ENCODE measurements at places on chromosomes 13 and 19. TPM values are rescaled to one million over a fixed set of nuclear protein-coding genes. Genes with fewer than 3 reads are reported as not detected.

The LGI4 gene
- 0.10 TPM for total RNA-seq

DNA sequence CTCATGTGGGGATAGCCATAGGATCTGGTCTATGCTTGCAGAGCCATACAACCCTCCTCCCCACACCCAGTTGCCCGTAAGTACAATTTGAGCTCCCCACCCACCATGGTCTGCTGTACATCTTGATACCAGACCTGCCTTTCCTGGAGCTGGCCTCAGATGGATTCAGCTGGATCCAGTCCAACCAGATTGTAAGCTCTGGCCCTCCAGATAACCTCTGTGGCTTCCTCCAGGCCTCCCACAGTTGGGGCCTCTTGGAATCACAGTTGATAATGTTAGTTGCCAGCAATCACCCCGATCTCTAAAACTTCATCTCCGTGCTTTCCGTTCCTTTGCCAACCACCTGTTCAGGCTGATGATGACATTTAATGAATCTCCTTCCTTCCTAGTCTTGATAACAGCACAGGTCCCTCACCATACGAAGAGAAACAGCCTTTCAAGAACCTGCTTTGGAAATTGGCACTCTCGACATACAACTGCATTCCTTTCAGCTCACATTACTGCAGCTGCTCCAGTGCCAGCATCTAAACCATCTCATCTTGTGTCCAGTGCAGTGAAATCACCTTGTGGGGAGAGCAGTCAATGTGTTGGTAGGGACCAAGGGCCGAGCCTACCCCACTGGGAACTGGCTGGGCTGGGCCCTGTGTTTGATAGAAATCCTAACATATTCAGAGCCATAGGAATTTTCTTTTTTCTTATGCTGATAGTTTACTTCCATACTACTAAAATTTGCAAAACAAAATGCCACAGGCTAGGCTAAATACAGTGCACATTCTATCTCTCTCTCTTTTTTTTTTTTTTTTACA lies 15.1 kb upstream of the FOXO1 start:
- no peak for DNase-seq

GRCh38 chr13:27657724-27658123 lies 36.0 kb downstream of the POLR1D start:
- no peak for DNase-seq

DNA sequence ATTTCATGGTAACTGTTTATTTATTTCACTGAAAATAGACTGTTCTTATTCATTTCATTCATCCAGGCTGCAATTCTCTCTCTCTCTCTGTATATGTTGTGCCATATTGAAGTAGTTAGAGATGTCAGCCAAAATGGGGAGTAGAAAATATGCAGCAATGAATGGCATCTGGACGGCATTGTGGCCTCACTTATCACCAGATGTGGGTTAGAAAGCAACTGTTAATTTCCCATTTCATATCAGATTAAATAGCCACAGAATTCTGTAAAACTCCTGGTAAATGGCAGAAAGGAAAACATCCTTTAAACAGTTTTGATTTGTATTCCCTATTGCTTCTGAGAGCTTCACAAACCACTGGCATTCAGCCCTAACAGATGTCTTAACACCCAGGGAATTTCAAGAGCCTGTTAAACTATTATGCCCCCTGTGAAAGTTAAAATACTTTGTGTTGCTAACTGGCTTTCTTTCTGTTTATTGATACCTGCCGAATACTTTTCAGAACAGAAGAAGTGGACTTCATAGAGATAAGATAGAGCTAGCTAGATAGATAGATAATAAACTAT lies 1763.3 kb upstream of the MIR17HG start:
- DNase-seq, result no peak

GRCh38 chr13:41032691-41033376 lies 13.7 kb upstream of the ELF1 start:
- no peak for DNase-seq

- no peak for DNase-seq
Observed at GRCh38 chr19:55199620-55200204, 9.6 kb downstream of the PTPRH start.

GRCh38 chr13:77928909-77929308 lies 10.3 kb upstream of the EDNRB start:
- DNase-seq, result no peak

The OLFM2 gene
- total RNA-seq, result 12.0 TPM

DNA sequence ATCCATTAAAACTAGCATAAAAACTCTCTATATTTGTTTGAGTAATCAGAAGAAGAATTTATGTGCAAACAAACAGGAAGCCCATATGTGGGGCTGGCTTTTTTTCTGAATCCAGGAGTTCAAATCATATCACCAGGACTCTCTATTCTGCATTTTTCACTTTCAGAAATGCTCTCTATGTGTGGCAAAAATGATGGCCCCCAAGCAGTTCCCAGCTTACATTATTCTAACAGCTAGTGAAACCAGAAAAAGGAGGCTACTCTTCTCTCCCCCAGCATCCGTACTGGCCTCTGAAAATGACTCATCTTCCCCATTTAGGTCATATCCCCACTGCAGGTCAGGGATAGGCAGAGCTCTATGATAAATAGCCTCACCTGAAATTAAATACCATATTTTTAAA lies 20.4 kb downstream of the RBM26 start:
- DNase-seq, result no peak

- DNase-seq, result no peak
Observed at GRCh38 chr13:33076001-33076992, 60.1 kb downstream of the KL start.

DNA sequence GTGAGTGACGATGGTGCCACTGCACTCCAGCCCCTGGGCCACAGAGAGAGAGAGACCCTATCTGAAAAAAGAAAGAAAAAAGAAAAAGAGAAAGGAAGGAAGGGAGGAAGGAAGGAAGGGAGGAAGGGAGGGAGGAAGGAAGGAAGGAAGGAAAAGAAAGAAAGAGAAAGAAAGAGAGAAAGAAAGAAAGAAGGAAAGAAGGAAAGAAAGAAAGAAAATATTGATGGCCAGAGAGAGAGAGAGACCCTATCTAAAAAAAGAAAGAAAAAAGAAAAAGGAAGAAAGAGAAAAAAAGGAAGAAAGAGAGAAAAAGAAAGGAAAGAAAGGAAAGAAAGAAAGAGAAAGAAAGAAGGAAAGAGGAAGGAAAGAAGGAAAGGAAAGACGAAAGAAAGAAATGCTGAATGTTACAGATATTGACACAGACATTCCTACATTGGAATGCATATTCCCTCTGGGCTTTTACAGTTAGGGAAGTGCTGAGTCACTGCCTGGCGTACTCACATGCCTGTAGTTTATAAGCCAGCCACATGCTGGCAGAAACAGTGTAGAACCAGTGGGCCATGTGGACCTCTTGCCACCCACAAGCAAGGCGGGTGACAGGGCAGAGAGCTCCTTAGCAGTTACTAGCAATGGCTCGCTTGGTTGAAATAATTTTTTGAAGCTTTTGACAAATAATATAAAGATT lies 34.6 kb upstream of the SLC46A3 start:
- DNase-seq, result no peak

GRCh38 chr19:14553042-14553938 lies 18.6 kb downstream of the NDUFB7 start:
- DNase-seq, result no peak

The TEX29 gene
- total RNA-seq, result 0.54 TPM

The PPP2R1A gene
- 302 TPM for total RNA-seq

DNA sequence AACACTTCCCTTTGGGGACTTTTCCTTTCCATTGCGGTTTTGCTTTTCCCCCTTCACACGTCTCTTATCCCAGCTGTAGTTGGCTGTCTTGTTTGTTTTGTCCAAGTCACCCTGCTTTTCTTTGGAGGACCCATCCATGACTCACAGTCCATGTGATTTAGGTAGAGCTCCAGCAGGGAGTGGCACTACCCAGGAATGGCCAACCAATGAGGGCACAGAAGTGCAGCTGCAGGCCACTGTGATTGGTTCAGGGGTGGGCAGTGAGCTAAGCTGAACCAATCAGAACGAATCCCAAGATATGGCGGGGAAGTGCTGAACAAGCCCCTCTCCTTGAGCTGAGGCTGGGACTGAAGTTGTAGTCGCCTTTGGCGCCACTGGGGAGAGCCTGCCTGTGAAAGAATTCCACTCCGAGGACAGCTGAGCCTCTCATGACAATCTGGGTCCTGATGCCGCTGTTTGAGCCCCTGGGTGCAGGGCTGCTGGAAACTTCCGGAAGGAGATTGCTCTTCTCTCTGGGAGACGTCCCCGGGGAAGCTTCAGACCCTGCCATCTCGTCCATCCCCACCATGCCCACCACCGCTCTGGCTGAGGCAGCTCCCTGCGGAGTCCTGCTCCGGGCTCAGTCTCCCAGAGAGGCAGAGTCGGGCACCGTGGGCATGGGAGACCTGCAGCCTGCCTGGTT lies 62.9 kb upstream of the URI1 start:
- no peak for DNase-seq

GRCh38 chr19:29618434-29618833 lies 12.4 kb downstream of the POP4 start:
- DNase-seq, result no peak

DNA sequence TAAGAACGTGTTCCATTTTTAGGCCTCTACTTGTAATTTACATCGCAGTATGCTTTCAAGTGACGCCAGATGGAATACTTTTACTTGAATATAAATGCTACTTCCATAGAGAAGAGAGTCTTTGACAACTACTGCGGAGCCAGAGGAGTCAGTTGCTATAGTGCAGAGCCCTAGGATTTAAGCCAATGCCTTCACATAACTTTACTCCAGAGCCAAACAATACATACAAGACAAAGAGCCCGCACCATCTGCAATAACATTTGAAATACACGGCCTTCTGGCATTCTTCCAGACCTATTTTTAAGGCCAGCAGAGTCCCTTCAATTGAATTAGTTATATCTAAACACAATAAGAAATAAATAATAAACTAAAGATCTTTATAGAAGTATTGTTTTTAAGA lies 59.4 kb downstream of the XPO4 start:
- no peak for DNase-seq

DNA sequence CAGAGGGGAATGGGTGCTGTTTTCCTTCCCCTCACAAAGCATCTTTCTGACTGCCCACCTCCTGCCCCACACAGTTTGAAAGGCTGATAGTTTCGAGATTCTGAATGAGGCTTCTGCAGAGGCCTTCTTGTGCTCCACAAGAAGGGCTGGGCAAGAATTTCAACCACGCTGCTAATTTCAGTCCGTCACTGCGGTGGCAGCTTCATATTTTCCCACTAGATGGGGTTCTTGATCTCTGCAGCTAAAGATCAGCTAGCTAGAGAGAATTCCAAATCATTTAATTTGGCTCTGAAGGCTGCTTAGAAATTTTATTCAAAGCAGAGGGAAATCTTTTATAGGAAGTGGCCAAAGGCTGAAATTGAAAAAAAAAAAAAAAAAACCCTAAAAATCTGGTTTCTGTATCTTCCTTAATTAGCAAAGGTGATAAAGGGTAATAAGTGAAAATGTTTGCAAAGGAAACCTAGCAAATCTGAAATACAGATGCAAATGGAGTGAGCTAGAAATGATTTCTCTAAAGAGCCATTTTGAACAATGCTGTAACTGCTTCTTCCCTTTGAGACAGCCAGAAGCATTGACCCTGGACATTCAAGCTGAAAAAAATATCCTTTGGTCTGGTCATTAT lies 38.0 kb upstream of the C13orf42 start:
- DNase-seq, result peak; percentile 52

- DNase-seq, result no peak
Observed at GRCh38 chr19:19151418-19151817, 13.1 kb upstream of the TMEM161A start.

DNA sequence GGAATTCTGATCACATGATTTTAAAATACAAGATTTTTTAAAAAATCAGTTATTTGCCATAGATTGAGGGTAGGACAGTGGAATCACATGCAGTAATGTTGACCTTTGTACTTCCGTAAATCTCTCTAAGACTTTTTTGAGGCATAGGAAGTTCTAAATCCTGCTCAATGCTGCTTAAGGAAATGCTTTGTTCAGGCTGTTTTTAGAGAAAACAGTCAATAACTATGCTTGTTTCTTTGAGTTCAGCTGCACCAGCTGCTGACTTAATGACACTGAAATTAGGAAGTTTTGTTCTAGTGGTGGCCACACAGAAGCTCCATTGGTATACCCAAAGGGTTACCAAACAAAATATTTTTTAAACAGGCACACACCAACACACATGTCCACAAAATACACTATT lies 60.9 kb downstream of the KLF12 start:
- no peak for DNase-seq

DNA sequence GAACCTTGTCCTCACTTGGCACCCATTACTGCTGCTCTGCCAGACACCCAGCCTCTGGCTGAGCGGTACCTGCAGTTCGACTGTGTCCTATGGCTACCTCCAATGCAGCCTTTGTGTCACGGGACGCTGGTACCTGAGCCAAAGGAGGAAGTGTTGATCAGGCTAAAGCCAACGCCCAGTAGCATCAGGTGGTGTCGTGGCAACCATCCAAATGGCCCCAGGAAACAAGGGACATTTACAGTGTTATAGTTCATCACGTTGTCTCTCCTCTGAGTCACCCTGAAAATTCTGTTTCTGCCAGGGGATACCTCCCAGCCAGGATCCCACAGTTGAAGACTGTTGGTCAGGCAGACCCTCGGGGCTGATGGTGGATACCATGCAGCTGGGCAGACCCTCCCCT lies 10.1 kb downstream of the RHPN2 start:
- DNase-seq, result no peak

DNA sequence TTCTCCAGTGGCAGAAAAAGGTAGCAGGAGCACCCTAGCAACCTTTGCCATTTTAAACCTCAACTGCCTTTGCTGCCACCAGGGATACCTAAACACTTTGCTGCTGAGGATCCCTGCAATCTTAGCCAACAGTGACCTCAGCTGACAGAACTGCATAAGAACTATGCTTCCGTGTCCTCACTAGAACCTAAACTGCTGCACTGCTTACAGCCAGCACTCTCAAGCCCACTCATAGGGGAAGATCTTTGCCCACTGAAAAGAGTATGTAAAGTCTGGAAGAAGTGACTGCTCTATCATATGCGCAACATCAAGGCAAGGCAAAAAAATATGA lies 270.0 kb upstream of the PCDH20 start:
- peak; percentile 35 for DNase-seq

DNA sequence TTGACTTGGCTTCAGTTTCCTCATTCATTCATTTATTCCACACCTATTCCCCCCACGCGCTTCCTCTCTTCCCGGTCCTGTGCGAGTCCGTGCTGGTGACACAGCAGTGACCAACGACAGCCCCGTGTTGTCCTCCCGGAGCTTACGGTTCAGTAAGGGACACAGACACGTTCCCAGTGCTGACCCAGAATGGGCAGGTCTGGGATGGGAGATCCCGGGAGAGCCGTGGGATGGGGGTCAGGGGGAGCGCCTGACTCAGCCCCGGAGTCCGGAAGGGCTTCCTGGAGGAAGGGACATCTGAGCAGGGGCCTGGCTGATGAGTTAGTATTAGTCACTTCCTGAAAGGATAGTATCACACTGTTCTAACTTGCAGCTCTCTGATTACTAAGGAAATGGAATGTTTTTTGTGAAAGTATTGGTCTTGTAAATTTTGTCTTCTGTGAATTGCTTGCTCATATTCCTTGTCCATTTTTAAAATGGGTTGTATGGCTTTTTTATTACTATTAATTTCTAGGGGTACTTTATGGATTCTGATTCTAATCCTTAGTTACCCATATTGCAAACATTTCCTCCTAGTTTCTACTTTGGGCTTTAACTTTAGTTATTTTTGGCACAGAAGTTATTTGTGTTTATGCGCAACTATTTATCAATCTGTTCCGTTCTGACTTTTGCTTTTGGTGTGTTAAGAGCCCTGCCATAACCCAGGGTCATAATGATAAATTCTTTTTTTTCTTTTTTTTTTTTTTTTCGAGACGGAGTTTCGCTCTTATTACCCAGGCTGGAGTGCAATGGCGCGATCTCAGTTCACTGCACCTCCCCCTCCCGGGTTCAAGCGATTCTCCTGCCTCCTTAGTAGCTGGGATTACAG lies 708 bp upstream of the ERCC1 start:
- DNase-seq, result peak; percentile 53

The CEACAM7 gene
- not detected for total RNA-seq

GRCh38 chr19:4366666-4367335 lies 23.4 kb downstream of the MPND start:
- no peak for DNase-seq
